ENCODE measurements at places on chromosomes 16 and 17.

GRCh38 chr16:48112600-48112999, 43.2 kb downstream of the ABCC12 start:
- no peak for DNase-seq

- DNase-seq, result no peak
These were observed 8.8 kb upstream of the DNASE1 start for GRCh38 chr16:3645504-3646347.

DNA sequence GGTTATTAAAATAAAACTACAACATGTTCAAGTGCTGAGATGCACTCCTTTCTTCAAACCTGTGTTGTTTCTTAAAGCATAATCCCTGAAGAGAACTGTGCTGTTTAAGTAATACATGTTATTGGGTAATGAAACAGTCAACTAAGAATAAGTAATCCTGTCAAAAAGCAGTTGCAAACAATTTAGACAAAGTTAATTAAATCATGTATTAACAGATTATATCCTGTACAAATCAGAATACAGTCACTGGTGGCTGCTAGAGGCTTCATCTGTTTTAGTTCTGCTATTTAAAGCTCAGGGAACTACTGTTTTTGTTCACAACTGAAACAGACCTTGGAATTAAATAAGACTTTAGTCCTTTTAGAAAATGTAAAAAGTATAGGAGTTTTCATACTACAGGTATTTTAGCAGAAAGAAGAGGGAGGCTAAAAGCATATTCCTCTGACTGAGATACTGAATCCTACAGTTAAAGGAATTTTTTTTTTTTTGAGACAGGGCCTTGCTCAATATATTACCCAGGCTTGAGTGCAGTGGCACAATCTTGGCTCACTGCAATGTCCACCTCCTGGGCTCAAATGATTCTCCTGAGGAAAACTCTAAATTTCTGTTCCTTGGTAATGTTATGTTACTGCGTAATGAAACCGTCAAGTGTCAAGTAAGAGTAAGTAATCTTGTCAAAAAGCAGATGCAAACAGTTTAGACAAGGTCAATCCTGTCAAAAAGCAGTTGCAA, 27.3 kb upstream of the ITGA2B start:
- peak; percentile 22 for DNase-seq

DNA sequence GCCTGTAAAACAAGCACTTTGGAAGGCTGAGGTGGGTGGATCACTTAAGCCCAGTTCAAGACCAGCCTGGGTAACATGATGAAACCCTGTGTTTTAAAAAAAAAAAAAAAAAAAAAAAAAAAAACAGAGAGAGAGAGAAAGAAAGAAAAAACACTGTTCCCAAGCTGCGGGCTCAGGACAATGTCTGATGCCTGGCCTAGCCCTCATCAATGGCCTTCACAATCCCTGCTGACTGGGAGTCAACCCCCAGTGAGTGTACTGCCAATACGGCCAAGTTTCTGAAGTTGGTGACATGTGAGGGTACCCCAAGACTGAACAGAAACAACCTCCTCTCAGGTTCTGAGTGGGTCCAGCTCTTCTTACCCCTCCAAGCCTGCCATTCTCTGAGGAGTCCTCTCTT, 116.5 kb downstream of the ZNF778 start:
- no peak for DNase-seq

GRCh38 chr17:1206026-1206777, 26.4 kb upstream of the ABR start:
- no peak for DNase-seq

- DNase-seq, result peak; percentile 38
These were observed 96.6 kb downstream of the MRM1 start for GRCh38 chr17:36697903-36698530.

GRCh38 chr16:83269048-83269447, 538.7 kb upstream of the HSBP1 start:
- DNase-seq, result no peak

GRCh38 chr17:81002409-81003361, 11.0 kb downstream of the CHMP6 start:
- DNase-seq, result no peak

DNA sequence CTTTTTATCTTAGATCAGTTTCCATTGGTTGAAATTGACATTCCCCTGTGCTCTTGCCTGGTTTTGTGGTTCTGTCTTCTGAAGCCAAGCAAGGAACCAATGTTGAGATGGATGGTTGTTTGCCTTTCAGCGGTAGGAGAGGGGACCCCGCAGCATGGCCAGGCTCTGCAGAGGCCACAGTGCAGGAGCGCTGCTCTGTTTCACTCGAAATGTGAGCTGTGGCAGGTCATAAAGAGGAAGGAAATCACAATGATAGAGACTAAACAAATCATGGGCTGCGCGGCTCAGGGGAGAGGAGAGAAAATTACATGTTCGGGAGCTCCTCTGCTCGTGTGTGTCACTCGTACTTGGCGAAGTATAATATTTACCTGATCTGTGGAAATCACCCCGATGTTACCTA, 148.2 kb downstream of the SNX29 start:
- no peak for DNase-seq

DNA sequence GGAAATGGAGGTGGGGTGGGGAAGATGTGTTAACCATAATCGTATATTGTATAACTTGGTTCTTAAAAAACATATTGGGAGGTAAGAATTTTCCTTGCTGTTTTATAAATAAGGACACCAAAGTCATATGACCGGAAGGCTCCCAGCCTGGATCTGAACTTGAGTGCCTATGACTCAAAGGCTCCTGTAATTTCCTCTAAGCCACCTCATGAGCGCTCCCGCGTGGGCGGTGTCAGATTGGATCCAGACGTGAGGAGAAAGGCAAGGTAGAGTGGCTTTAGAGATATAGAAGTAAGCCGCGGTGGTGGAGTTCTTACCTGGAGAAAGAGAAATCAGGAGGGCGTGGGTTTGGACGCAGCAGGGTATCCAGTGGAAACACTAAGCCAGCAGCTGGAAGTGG, 196.2 kb upstream of the NLRP1 start:
- DNase-seq, result no peak

DNA sequence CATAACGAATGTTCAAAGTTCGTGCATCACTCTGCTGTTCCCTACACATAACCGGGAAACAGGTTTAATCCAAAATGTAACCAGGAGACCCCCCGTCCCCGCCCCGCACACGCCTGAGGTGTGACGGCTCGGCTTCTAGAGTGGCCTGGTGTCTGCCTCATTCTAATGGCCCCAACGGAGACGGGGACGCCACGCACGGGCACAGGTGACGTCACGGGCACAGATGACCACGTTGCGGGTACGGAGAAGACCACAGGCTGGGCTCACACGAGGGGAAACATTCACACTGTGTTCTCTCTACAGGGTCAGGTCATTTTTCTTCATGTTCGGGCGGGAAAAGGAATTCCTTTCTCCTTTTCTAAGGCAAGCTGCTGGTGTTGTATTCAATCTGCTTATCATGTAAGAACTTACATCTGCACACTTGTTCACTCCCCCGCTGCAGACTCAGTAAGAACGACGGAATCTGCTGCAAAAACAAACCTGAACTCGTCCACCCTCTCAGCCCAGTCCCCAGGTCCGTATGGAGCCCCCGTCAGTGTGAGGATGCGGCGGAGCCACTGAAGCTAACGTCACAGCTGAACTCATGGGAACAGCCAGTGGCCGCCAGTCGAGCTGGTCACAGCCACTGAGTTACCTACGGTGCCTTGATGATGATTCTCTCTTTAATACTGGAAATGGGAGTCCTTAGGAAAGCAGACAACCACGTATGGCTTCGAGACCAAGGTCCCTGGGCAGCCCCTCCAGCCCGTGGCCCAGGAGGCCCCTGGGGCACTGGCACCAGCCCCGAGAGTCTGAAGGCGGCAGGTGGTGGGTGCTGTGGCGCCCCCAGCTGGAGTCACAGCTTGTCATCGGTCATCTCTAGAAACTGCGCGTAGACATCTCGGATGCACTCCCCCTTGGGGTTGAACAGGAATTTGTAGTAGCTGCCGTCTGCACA, 32.9 kb downstream of the WDR45B start:
- DNase-seq, result peak; percentile 19

GRCh38 chr17:28482551-28483199, 9.2 kb downstream of the SLC13A2 start:
- DNase-seq, result no peak

- no peak for DNase-seq
These were observed 63.4 kb upstream of the TANC2 start for GRCh38 chr17:62902531-62903220.

DNA sequence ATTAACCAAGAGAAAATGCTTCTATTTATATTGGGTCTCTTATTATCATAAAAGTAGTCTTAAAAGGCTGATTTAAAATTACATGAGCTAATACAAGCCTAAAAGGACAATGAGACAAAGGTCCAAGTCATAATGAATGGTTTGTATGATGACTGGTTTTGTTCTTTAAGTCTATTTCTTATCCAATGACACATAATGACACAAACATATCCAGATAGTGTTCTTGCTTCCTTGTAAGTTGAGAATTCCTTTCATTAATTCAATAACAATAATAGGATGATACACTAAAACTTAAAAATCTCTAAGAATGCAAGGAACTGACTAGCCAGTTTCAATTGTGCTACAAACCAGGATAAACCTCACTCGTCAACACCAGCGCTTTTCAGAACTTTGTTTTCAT, 244.1 kb downstream of the CEP112 start:
- DNase-seq, result no peak

DNA sequence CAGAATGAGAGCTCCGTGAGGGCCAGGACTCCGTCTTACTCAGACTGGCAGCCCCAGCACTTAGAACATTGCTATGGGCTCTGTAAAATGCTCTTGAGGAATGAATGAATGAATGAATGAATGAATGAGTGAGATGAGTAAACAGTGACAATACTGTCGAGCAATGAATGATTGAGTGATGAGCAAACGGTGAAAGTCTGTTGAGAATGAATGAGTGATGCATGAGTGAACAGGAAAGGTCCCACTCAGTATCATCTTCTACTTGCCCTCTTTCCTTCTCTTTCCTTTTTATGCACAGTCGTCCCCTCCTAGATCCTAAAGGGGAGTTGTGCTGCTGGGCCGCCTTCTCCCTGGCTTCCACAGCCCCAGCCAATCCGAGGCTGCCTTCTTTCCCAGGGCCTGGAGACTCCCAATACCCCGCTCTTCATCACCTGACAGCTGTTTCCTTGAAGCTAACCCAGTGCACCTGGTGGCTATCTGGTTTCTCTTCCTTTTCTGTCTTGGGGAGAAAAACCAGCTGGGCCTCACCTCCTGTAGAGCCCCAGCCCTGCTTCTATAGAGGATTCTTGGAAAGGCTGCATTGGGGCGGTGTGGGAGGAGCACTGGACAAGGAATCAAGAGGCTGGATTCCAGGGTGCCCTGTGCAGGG, 32.7 kb upstream of the CACNG1 start:
- no peak for DNase-seq

GRCh38 chr16:31201582-31202413, 762 bp downstream of the PYCARD start:
- DNase-seq, result peak; percentile 14

- peak; percentile 97 for DNase-seq
These were observed 313.6 kb downstream of the HS3ST4 start for GRCh38 chr16:26005336-26005735.

DNA sequence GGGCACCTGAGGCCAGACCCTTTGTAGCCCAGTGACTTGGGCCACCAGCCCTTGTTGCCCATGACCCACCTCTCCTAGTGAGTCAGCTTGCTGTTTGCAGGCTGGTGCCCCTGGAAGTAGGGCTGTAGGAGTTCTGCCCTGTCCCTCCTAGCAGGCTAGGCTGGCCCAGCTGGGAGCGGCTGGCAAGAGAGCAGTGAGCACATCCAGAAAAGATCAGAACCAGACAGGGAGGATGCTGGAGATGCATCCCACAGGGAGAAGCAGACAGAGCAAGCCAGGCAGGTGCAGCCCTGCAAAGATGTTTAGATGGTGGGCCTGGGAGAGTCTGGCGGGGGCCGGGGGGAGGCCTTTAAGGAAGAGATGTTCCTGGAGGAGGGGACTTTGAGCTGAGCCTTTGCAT, 2.4 kb downstream of the SLC5A10 start:
- DNase-seq, result no peak

DNA sequence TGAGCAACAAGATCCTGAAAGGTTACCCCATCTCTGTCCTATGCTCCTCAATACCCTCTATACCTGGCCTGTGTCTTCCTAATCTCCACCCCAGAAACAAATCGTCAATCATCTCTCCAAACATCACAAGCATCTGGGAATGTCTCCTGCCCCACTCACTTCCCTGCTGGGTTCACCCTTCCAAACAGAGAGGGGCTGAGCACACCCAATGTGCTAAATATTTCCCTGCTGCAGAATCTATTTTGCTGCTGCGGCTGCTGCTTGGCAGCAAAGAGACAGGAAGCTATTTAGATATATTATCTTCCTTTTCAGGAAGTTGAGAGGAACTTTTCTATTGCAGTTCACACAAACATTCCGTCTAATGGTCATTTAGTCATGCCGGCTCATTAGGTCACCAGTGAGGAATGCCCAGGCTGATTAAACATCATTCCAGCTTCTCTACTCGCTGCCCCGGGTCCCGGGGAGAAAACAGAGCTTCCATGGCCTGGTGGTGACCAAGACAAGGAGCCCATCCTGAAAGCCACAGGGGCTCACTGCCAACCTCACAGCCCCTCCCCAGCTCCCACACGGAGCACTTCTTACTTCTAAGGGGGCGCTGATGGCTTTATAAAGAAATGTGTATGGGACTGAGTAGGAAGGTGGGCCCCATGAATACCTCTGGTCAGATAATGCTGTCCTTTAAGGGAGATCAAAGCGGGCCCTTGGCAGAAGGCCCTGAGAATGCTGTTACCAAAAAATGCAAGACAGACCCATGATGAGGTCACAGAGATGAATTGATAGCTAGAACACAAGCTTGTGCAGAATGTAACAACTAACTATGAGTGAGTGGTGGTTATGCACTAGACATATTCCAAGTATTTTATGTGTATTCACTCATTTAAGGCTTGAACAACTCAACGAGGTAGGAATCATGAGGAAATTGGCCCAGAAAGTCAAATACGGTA, 218.3 kb downstream of the SOX9 start:
- no peak for DNase-seq

GRCh38 chr17:17792551-17793377, 44.0 kb downstream of the SREBF1 start:
- peak; percentile 82 for DNase-seq

DNA sequence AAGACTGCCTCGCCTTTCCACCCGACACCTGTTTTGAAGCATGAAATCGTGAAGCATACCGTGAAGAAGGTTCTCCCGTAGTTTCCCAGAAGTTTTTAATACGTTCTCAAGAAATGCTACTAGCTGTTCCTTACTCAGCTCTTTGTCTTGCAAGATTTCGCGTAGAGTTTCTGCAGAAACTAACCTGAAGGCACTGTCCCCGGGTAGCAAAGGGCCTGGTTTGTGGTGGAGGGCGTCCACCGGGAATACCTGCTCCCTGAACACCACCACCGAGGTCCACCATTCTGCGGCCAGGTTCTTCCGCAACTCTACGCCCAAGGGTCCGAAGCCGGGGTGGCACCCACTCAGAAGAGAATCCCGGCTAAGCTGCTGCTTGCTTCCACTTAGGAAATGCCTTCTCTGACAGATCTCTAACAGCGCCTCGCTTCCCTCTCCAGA, 487 bp downstream of the POLG2 start:
- no peak for DNase-seq

- no peak for DNase-seq
These were observed 1299.4 kb downstream of the TP53TG3F start for GRCh38 chr16:34758835-34759234.
